BJ (cell line): ENCODE measurements at places on chromosomes 1 and 21. TPM values are rescaled to one million over a fixed set of nuclear protein-coding genes. Genes with fewer than 3 reads are reported as not detected.

DNA sequence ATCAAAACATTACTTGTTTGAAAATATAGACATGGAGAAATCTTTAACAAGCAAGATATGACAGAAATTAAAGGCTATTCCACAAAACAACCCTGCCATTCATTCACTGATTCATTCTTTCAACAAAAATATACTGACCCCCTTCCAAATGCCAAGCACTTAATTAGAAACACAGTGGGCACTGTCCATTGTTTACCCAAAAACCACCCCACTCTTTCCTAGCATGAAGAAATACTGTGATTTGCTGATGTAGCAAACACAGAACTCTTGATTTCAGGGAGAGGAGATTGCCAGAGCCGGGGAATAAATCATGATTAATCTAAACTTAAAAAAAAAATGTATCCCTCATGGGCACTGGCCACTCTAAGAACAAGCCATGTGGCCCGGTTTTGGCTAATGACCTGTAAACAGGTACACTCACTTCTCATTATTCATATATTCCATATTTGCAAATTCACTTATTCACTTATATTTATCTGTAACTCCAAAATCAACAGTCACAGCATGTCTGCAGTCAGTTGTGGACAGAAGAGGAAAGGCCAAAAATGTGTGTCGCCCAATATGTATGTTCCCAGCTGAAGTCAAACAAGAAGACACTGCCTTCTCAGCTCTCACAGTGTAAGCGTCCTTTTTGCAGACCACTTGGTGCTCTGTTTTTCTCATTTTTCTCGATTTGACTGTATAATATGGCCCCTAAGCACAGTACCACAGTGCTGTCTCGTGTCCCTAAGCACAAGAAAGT lies 133.1 kb downstream of the SMYD3 start:
- DNase-seq, result no peak

GRCh38 chr1:21318714-21319159 lies 28.5 kb upstream of the ECE1 start:
- no peak for DNase-seq

The NR5A2 gene
- 0.11 and 0.12 TPM in 2 replicates for polyA plus RNA-seq

DNA sequence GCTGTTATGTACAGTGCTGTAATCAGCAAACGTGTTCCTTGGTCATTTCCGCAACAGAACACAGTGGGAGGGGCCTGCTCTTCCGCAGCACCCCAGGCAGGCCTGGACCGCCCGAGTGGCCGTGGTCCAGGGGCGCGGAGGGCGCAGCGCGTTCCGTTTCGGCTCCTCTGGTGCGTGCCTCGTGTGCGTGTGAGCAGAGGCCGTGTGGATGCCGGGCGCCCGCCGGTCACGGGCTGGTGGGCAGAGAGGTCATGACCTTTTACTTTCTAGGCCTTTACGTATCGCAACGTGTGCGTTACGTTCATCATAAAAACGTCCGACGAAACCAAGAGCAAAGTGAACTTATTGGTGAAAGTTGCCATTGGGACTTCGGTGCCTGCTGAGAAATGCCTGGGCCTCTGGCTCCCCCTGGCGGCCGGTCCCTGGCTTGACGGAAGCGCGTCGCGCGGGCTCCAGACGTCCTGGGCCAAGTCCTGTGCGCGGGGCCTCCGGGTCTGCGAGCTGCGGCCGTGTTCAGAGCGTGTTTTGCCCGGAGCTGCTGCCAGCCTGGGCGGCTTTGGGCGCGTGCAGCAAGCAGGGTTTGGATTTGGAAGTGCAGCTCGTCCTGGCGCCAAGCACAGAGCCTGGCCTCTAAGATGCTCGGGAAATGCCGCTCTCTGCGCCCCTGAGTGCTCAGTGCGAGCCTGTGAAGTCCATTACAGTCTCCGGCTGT lies 34.4 kb downstream of the COL18A1 start:
- DNase-seq, result peak; percentile 40

The TIPRL gene
- 17.2 and 37.6 TPM in 2 replicates for polyA plus RNA-seq

The TCHHL1 gene
- not detected in 2 replicates for polyA plus RNA-seq

DNA sequence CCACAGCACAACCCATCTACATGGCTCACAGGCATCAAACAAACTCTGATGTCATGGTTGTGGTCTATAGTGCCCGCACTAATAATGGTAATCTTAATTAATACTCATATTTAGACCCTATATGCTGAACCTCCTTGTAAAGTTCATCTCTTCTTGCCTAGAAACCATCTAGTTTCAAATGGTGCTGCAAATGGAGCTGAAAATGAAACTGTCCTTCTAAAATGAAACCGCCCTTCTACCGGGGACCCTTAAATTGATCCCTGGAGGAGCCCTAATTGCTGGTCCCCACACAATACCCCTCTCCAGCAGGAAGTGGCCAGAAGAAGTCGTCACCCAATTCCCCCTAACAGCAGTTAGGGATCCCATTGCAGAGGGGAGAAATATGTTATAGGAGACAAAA lies 612.6 kb downstream of the MRPL39 start:
- no peak for DNase-seq
